Stimulated activated naive CD8-positive, alpha-beta T cell treated with anti-CD3 and anti-CD28 coated beads, Interleukin-15, Interleukin-2, amounts not matched to agents 100 U/mL and 50 U/mL, for 24 hours (primary cell): ENCODE measurements at places on chromosomes 7 and 10.

- DNase-seq = no peak
These were observed 466.5 kb downstream of the GRID1 start for GRCh38 chr10:85900061-85900460.

DNA sequence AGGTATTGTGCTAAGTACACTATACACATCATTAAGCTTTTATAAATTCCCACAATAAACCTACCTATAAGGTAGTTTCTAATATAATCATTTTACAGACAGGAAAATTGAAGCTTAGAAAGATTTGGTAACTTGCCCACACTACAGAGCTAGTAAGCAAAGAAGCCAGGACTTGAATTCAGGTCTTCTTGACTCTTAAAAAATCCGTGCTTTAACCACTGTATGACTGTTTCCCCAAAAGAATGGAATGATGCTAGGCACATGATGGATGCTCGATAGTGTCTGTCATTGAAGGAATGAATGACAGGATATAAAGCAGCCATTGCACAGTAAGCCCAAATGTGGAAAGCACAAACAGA, 26.6 kb downstream of the ZNF800 start:
- DNase-seq = no peak

DNA sequence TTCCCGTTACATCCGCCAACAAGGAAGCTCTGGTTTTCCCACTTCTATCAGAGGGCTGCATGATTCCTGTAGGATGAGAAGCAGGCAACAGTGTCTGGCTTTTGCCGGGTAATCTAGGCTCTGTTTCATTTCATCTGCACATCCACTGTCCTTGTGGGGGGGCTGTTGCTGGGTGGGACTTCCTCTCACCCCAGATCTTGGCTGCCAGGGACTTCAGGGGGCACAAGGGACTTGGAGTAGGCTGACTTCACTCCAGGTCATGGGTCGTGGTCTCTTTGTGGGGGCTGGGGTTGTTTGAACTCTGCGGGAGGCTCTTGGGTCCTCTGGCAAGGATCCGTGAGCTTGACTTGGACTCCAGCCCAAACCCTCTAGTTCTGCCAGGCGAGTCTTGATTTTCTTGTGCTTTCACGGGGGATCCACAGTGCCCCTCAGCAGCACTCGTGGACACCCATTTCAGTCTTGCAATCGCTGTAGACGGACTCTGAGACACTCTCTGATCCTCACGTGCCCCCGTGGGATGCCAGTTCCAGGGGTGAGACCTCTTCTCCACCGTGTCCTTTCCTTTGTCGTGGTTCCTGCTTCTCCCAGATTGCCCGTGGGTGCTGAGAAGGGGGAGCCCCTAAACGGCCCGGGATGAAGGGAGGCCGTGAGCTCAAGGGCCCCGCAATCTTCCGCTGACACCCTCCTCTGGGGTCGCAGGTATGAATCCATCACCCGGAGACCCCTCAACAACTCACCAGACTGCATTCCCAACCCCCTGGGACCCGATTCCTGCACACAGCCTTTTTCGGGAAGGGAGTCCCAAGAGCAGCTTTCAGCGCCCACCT, 21.4 kb upstream of the ZNF273 start:
- no peak for DNase-seq

DNA sequence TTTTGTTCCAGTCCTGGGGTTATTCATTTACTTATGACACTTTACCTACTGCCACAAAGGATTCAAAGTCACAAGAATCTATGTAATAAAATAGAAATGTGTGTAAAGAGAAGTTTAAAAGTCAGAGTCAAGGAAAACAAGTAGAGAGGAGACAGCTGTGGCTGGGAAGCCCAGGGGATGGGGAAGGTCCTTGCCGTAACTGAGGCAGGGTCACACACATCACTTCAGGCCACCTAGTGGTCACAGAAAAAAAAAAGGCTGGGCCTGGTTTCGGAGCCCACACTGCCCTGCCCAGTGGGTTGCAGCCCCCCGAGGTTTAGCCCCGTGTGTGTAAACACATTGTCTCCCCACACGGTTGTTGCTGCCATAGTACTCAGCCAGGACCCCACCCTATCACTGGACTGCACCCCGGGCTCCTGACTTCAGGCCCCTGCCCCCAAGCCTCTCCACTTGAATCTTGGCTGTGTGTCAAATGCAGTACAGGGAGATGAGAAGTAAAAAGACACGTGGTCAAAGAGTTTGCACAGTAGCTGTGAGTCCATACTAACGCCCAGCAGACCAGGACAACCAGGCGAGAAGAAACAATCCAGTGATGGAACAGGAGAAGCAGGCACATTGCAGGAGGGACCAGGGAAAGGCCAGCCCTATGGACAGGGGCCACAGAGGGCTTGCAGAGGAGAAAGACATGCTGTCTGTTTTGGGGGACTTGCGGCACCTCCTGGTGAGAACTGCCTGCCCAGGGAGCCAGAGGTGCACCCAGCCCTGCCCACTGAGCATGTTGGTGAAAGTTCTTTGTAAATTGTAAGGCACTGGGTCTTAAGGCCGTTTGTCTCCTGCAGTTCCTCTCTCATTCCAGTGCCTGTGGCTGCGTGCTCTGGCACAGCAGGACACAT, 91.4 kb upstream of the MACROH2A2 start:
- DNase-seq = no peak

GRCh38 chr7:153422291-153423209, 629.6 kb upstream of the DPP6 start:
- no peak for DNase-seq

DNA sequence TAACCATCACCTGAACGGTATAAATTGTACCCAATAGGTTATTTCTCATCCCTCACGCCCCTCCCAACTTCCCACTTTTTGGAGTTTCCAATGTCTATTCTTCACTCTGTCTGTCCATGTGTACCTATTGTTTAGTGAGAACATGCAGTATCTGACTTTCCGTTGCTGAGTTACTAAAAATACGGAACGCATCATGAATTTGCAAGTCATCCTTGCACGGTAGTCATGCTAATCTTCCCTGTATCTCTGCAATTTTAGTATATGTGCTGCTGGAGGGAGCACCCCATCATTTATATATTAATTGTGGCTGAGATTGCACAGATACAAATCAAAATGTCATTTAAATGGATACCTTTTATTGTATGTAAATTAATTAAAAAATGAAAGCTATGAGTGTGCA, 75.7 kb upstream of the SFMBT2 start:
- DNase-seq = no peak

DNA sequence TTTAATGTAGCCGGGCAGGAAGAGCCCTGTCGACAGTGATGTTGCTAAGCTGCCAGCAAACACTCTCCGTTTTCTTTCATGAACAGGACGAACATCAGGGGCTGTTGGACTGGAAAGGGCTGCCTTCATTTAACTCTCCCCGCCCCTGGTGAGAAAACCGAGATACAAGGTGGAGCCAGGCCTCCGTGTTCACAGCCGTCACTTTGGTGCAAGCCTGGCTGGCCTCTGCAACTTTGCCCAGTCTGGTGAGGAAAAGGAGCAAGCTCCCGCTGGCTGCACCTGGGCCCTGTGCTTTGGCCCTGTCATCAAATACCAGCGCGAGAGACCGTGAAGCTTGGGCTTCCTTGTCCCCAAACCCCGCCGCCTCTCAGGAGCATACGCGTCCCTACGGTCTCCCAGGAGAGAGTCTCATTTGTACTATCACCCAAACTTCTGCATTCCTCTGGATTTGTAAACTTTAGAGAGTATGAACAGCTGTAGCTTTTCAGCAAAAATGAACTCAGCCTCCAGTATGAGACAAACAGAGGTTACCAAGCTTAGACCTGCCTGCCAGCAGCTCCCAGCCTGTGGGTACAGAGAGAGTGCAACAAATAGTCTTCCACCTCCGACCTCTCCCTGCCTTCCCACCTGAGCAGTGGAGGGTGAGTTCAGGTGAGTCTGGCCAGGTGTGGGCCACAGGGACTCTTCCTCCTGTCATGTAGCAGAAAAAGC, 445.3 kb upstream of the MGMT start:
- no peak for DNase-seq

DNA sequence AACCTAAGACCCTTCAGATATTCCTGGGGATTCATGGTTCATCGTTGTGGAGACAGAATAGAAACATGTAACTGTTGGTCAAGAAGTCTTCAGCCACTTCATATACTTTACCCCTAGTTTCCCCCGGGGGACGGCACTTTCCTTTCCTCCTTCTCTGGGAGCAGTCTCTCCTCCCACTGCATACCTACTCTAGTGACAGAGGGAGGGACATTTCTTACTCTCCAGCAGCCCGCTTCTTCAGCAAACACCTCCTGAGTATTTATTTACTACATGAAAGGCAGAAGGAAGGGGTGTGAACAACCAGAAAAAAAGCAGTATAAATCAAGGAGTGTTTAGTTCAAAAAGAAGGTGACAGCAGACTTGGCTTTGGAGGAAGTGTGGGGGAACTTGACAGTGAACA, 69.0 kb downstream of the LHFPL3 start:
- DNase-seq = no peak

DNA sequence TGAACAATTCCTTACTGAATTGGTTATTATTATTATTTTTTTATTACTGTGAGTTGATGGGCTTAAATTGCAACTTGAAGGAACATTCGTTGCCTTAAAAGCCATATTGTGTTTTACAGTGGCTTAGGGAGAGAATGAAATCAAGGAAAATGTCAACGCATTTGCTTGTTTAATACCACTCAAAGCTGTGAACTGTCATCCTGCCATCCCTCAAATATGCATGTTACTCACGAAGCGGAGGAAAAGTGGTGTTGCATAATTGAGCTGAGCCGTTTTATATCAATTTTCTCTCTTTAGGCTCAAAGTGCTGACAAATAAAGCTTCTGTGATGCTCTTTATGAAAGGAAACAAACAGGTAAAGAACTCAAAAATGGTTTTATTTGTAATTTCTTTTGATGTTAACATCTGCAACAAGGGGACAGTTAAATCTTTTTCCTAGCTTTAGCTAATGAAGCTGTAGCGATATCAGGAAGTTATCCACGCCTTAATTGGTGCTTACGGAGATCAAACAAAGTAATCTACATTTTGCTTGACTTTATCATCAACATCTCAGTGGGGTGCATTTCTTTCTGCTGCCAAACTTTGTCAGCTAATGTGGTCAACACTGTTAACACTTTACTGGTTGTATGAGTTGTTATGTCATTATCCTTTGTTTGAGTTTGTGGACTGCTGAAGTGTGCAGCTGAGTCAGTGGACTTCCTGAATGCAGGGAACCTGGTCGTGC, 33.1 kb downstream of the GLRX3 start:
- no peak for DNase-seq

- no peak for DNase-seq
These were observed 54.5 kb downstream of the TSPAN15 start for GRCh38 chr10:69505636-69506318.

- no peak for DNase-seq
These were observed 1.4 kb downstream of the CCNJ start for GRCh38 chr10:96044736-96045135.

DNA sequence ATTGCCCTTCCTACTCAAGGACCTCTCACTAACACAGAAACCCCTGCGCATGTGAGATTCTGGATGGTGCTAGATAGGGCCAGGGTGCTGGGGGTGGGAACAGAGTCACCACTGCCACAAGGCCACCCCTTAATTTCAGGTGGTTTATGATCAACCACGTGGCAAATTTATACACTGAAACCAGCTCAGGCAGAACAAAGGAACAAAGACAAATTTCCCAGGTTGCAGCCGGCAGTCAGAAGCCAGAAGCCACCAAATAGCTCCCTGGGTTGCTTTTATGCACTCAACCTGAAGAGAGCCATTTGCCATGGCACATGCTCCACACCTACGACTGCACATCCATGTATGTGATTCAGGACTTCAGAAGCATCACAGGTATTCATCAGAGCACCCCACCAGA, 2.5 kb downstream of the VOPP1 start:
- DNase-seq = peak; percentile 62

DNA sequence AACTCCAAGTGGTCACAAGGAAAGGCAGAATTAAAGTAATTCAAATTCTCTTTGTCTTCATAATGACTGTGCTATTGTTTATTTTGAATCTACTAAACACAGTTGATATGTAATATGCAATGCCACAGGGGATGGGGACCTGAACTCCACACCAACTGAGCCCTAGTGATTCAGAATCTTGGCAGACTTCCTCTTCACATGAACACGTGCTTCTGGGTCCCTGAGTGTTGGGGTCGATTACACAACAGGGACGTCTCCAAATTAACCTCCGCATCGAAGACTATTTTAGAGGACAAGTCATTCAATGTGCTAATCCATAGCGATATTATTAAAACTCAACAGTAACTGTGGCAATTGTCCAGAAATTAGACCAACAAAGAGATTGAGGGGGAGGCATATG, 95.3 kb upstream of the CARD11 start:
- no peak for DNase-seq

DNA sequence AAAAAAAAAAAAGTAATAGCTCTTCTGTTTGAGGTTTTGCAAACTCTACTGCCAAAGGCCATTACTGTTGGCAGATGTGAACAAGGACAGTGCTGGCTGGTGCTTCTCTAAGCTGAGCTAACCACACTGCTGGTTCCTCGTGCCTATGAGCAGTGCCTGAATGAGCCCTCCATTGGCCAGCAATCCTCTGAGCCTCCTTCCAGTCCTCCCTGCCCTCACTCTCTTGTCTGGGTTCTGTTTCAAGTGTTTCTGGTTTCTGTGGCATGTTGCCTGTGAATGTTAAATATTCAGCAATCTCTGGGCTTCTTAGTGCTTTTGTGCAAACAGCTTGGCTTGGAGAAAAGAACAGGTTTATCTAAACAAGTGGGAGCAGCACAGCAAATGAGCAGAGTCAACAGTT, 161.3 kb upstream of the AUTS2 start:
- no peak for DNase-seq

- DNase-seq = peak; percentile 77
These were observed 514.8 kb downstream of the DNAJB6 start for GRCh38 chr7:157851501-157852067.

GRCh38 chr7:140570120-140570519, 70.5 kb downstream of the DENND2A start:
- no peak for DNase-seq

- DNase-seq = no peak
These were observed 14.8 kb downstream of the PTPRE start for GRCh38 chr10:127921753-127922145.

- no peak for DNase-seq
These were observed 14.3 kb downstream of the JAZF1 start for GRCh38 chr7:28165961-28166955.
